ENCODE measurements at places on chromosomes 4 and X.

DNA sequence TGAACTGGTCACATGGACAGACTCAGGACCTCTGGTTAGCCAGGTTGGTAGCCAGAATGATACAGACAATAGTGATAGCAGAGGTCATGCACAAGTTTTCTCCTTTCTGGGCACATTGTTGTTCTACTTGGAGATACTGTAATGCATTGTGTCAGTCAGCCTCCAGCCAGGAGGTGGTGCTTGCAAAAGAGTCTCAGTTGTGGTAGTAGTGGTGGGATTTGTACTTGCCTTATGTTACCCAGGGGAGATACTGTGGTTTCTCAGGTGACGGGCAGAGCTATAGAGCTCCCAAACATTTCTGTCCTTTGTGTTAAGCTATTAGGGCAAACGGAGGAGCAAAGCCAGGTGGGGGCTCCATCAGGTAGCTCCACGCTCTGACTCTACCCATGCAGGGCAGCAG lies 190.5 kb downstream of the STPG2 start:
- no peak for DNase-seq

DNA sequence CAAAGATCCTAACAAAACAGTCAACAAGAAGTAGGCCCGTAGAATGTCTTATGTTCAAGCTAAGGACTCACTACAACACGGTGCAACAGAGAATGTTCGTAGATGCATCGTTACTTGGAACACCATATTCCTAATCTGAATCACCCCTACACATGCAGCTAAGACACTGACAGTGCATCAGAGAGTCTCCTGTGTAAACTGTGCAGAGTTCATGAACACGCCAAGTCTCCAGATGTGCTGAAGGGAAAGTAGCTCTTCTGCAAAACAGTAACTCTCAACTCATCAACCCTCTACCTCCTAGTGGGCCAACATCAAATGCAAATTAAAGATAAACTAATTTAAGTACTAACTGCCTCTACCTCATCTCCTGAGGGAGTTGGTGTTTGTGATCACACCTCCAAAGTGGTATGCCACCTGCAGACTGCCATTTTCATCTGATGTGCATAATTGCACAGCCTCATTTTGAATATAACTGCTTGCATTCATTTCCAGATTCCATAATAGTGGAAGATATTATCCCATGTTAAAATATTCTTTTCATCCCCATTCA lies 73.5 kb downstream of the MOSPD2 start:
- no peak for DNase-seq

GRCh38 chr4:142281999-142282398 lies 564.1 kb downstream of the INPP4B start:
- no peak for DNase-seq

GRCh38 chrX:107826238-107827029 lies 768 bp downstream of the MID2 start:
- DNase-seq: peak; percentile 16

DNA sequence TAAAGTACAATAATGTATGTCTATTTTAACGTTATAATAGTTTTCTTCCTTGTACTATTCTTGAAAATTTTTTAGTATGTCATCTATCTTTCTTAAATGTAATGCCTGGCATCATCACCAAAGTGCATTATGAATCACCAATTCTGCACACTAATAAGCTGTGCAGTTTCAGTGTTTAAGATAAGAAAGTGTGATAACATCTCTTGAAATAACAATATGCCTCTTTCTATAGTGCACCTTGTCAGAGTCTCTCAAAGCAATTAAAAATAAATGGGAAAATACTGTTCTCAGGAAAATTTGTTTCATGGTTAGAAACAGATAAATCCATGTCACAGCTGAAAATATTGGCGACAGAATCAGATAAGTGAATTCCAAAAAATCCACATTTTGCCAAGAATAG lies 457.4 kb upstream of the PCDH10 start:
- DNase-seq: no peak

GRCh38 chr4:15906020-15906443 lies 32.5 kb downstream of the FGFBP1 start:
- DNase-seq: no peak

DNA sequence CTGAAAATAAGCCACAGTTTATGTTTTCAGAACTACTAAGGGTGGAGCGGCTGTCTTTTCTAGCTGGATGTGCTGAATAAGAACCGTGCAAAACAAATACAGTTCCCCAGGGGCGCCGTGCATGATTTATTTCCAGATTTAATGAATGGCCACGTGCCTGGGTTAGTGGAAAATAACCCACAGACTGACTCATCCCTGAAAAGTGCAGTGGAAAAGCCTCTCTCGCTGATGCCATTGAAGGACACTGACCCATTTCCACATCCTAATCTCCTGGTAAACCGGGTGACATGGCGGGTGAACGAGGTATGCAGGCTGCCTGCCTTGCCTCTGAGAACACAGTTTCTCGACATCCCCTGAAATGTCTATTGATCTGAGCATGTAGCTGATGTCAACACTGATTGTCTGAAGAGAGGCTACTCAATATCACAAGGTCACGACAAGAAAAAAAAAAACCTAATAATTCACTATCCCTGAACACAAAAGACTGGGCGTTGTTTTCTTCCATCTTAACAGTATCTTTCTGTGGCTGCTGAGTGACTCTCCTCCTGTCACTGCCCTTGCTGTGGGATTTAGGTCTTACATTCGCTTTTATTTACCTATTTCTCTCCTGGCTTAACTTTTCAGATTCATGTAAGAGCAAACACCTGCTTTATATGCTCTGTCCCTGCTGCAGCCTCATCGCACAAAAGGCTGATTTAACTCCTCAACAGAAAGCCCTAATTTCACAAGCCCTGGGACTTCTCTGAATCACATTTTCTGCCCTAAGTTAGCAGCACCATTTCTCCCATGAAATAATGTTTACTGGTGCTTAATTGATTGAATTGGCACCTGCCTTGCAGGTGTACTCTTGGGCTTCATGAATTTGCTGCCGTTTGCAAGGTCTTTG lies 76.9 kb upstream of the SCOC start:
- DNase-seq: no peak

- DNase-seq: no peak
These were observed 11.4 kb downstream of the EFNB1 start for GRCh38 chrX:68840256-68840655.

DNA sequence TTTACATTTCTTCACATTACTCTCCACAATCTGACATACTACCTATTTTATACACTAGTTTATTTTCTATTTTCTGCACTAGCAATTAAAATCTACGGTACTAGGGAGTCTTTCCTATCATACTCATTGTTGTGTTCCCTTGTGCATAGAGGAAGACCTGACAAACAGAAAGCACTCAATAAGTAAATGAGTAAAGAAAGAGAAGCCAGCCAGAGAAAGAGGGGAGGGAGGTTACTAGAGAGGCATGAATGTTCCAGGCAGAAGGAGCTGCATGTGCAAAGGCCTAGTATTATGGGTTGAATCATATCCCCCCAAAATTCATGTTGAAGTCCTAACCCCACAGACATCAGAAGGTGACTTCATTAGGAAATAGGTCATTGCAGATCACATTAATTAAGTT lies 114.0 kb downstream of the ZAR1 start:
- DNase-seq: no peak

DNA sequence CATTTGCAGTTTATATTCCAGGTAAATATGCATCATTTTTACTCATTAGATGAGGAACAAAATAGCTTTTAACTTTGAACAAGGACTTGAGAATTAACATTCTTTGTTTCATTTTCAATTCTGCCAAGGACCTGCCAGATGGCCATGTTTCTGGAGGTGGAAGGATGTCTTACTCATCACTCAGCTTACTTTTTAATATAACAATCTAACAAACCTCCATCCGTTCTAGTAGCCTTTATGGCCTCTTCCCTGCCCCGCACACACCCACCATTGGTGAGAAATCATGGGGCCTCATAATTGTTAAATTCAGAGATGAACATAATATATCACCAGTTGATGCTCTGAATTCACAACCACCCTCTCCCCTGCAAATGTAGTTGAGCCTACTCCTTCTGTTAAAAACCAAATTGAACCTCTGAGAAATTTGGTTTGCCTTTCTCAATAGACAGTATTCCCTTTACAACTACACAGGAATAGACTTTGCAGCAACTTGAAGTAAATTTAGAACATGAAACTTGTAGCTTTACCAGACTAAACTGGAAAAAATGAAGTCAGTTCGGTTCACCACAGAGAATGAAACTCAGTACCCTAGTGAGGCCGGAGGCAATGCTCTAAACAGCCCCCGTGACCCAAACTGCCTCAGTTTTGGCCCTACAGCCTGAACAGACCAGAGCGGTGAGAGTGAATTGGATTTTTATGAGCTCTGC lies 50.1 kb upstream of the ACSL4 start:
- DNase-seq: no peak

DNA sequence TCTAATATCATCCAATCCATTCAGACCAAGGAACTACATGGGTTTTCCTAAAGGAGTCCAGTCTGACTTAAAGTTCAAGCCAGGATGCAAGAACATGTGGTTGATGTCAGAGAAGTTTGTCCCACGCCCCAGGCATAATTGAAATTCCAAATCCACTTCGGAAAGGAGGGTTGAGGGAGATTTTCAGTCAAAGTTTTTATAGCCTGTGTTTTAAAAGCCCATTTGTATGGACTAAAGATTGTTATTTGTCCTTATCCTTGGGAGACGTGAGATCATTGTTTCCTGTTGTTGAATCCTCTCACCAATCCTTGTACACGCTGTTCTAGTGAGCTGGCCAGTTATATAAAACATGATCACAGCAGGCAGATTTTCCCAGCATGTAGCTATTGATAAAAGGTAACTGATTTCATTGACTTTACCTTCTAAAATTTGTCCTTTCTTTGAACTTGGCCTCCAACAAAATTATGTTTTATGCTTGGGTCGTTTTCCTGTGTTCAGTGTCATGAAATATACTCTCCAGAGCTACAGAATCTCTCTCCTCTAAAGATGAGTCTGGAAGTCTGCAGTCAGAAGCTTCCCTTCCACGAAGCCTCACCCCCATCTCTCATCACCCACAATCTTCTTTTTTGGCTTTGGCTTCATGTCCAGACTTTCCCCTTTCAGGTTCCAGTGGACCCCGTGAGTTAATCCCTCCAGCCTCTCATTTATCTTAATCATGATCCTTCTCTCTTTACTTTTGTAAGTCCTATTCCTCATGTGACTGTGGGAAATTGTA lies 92.9 kb downstream of the ATP10D start:
- no peak for DNase-seq

GRCh38 chr4:54228961-54229501 lies at the start of gene PDGFRA:
PDGFRA (plus strand) TSS chr4:54229293; CDS start chr4:54258769, 29,476 bp downstream.
- DNase-seq: no peak

DNA sequence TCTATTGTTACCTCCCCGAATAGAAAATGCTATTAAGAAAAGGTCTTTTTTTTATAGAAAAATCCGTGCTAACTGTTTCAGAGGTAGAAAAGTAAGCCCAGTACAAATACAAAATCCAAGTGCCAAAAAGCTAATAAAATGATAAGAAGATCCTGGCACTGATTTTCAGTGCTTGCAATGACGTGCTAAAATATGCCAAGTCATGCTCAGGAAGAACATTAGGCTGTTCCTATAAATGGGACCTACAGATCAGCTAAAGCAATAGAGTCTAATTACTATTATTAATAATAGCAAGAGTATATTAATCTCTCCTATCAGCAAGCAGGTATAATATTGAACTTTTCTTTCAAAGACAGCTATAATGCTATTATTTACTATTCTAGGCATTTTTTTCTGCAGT lies 305.8 kb downstream of the PPARGC1A start:
- DNase-seq: no peak

DNA sequence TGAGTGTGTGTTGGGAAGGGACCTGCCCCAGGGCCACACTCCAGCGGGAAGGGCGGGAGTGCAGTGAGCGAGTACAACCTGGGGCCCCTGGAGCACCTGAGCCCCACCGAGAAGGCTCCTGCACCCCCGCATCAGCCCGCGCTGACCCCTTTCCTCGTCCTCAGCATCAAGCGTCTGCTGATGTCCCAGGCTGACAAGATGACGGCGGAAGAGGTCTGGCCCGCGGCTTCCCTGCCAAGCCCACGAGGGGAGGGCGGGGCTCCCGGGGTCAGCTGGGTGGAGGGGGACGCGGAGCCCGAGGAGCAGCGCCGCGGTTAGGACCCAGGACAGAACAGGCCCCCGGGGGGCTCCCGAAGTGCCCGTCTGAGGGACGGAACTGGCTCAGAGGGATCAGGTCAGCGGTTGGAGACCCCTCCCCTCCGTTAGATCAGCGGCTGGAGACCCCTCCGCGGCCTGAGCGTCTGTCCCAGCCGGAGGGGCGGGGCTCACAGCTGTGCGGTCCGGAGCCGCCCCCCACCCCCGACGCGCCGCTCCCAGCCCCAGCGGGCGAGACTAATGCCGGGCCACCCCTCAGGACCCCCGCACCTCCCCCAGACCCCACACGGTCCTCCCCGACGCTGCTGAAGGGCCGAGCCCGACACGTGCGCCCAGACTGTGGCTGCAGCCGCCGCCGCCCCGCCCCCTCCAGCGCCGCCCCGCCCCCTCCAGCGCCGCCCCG lies 6.7 kb downstream of the MYL5 start:
- peak; percentile 55 for DNase-seq

DNA sequence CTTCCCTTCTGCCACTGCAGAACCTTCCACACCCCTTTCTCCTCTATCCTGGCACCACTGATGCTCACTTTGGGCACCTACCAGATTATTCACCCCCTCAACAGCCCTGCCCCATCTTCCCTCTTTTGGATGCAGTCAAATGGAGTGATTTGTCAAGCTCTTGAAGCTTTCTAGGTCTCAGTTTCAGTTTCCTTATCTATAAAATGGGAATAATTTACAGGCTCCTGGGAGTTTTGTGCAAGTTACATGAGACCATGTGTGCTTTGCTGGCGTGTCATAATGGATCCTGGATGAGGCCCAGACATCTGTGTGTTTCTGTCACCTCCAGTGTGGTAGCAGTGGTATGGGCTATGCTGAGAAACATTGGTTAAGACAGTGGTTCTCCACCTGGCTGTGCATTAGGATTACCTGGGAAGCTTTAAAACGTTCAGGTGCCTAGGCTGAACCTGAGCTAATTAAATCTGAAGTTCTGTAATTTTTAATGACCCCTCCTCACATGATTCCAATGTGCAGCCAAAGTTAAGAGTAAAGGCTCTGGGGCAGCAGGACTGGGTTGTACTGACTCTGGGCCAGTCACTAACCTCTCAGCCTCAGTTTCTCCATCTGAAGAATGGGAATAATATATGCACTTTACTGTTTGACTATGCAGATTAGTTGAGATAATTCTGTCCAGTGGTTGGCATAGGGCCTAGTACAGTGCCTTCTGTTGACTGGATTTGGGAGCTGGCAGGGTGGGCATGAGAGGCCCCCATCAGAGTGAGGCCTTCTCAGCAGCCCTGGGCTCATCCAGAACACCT lies 6.8 kb upstream of the MGST2 start:
- DNase-seq: no peak

DNA sequence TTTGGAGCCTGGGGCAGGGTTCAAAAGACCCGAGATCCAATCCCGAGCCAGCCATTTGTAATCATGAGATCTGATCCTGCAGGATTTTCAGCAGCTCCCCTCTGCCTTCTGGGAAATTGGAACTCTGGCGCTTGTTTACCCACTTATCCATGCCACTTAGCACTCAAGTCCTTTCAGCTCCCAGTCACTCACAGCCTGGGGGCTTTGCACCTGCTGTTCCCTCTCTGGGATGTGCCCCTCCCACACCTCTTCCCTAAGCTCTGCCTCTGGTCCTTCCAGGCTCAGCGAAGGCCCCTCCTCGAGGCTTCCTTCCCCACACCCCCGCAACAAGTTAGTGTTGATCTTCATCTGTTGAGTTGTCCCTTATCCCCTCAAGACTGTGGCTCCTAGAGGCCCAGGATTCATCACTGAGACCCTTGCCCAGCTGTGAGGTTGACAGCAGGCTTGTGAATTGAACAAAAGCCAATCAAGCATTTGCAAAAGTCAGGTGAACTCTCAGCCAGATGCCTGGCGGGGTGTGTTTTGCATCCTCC lies 99.1 kb upstream of the AFAP1 start:
- DNase-seq: no peak

- no peak for DNase-seq
These were observed 242.2 kb upstream of the CTSO start for GRCh38 chr4:156195914-156196313.
